ENCODE measurements at places on chromosomes 2 and 18.

GRCh38 chr2:234329202-234329960, 167.5 kb downstream of the ARL4C start:
- DNase-seq, result no peak

- DNase-seq, result no peak
Observed at GRCh38 chr2:60000686-60001085, 552.8 kb downstream of the BCL11A start.

- no peak for DNase-seq
Observed at GRCh38 chr18:35468711-35469110, 29.0 kb downstream of the INO80C start.

DNA sequence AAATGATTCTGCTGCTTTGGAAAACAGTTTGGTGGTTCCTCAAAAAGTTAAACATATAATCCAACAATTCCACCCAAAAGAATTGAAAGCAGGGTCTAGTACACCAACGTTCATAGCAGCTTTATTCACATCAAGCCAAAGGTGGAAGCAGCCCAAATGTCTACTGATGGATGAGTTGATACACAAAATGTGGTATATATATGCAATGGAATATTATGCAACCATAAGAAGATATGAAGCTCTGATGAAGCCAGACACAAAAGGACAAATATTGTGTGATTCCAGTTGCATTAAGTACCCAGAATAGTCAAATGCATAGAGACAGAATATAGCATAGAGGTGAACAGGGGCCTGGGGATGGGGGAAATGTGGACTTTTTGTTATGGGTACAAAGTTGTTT, 269.3 kb downstream of the METTL4 start:
- DNase-seq, result no peak

GRCh38 chr2:16320716-16321115, 344.9 kb downstream of the CYRIA start:
- no peak for DNase-seq

DNA sequence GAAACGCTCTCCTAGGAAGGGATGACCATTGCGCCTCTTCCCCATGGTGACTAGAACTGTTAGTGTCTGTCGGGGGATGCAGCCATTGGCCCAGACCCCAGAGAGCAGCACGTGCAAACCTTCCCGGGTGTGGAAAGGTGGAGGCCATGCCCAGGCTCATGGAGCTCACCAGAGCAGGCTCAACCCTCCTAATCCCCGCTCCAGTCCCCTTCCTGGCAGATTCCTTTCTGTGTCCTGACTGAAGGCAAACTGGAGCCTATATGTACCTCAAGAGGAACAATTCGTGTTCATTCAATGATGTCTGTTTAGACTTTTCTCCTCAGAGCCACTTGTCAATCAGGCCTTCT, 94.4 kb downstream of the RHOB start:
- DNase-seq, result no peak

DNA sequence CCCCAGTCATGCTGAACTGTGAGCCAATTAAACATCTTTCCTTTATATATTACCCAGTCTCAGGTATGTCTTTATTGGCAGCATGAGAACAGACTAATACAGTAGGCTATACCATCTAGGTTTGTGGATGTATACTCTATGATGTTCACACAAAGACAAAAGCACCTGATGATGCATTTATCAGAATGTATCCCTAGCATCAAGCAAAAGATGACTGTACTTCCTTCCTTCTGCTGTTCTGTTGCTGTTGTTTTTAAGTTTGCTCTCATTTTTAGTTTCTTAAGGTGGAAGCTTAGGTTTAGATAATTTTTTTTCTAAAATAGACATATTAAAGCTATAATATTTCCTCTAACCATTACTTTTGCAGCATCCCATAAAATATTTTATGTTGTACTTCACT, 12.4 kb downstream of the ZSCAN30 start:
- peak; percentile 42 for DNase-seq

DNA sequence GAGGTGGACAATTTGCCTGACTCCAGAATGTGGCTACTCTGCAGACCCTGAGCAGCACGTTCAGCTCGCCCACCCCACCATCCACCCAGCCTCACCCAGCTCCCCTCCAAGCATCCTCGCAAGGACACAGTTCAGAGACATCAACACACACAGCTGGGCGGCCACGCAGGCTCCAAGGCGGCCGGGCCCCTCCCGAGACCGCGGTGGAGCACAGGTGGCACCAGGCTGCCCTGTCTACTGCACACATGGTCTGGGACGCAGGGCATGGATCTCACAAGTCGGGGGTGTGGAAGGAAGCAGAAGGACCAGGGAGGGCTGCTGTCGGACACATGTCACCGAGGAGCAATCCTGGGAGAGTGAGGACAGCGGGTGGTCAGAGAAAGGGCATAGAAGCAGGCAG, 36.2 kb downstream of the AQP12A start:
- no peak for DNase-seq

GRCh38 chr2:26942543-26943295, 27.7 kb upstream of the MAPRE3 start:
- DNase-seq, result peak; percentile 45

GRCh38 chr2:12119841-12120240, 373.4 kb downstream of the LPIN1 start:
- peak; percentile 43 for DNase-seq

DNA sequence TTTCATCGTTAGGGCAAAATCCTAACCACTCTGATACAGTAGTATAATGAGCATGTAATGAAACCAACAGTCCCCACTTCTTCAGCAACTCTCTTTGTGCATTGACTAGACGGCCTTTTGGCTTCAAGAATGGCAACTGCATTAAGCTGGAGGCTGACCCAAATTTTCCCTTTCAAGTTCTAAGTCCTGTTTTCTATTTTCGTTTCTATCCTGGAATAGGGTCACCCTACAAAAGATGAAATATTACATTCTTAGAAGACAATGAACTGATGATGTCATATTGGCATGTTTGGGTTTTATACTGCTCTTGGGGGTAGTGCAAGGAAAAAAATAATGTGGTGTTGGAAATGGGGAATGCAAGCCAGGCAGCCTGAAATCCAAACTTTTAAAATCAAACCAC, 254.4 kb downstream of the ETAA1 start:
- no peak for DNase-seq

DNA sequence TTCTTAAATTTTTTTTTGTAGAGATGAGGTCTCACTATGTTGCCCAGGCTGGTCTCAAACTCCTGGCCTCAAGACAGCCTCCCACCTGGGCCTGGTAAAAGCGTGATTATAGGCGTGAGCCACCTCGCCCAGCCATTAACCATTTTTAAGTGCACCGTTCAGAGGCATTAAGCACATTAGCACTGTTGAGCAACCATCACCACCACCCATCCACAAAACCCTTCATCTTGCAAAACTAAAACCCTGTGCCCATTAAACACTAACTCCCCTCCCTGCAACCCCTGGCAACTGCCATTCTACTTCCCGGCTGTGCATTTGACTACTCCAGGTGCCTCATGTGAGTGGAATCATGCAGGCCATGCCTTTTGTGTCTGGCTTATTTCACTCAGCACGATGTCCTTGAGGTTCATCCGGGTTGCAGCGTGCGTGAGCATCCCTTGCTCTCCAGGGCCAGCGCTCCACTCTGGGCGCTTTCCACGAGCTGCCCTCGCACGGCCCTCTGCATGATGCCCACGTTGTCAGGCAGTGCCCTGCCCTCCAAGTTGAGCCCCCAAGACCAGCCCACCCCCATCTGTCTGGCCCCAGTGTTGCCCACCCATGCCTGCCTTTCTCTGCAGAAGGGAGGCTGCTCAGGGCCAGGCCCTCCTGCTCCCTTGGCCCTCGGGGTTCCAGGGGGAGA, 63.0 kb upstream of the GLI2 start:
- DNase-seq, result no peak

GRCh38 chr18:60962625-60963024, 370.6 kb upstream of the CDH20 start:
- no peak for DNase-seq

- no peak for DNase-seq
Observed at GRCh38 chr2:186917866-186918265, 68.9 kb upstream of the ZSWIM2 start.

- DNase-seq, result no peak
Observed at GRCh38 chr2:193843675-193844074, 1648.9 kb upstream of the TMEFF2 start.

DNA sequence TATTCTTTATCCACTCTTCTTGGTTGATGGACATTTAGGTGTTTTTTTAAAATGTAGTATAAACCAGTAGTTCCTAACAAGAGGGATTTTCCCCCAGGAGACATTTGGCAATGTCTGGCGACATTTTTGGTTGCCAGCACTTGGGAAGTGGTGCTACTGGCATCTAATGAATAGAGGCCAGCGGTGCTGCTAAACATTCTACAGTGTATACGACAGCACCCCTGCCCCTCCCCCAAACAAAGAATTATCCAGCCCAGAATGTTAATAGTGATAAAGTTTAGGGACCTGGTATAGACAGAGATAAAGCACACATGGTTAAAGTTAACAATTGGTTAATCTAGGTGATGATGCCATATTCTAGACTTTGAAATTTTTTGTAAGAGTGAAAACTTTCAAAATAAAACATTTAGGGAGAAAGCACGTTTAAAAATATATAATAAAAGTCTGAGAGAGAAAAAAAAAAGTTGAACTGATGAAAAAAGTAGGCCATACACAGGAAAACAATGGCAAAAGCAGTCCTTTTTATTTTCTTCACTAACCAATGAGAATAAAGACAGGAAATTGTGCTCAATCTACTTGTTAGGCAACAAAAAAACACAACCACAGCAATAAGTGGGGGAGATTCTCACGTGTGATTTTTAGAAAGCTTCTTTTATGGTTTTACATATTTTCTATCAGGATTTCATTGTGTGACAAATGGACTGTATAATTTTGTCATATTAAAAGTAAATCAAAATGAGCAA, 14.8 kb downstream of the FBXO48 start:
- DNase-seq, result no peak

DNA sequence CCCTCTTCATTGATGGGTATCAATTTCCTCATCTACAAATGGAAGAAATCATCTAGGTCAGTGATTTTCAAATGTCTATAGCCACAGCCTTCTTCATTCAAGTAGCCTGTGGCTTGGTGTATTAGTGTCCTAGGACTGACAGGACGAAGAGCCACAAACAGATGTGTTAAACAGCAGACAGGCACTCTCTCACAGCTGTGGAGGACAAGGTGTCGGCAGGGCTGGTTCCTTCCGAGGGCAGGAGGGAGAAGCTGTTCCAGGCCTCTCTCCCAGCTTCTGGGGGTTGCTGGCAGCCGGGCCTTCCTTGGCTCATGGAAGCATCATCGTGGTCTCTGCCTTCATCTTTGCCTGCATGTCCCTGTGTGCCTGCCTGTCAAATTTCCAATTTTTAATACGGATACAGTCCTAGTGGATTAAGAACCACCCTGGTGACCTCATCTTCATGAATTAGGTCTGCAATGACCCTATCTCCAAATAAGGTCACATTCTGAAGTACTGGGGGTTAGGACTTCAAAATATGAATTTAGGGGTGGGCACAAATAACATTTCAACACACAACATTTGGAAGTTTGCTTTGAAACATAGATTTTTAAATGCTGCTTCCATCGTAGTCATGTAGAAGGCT, 86.5 kb downstream of the PTGR3 start:
- no peak for DNase-seq

DNA sequence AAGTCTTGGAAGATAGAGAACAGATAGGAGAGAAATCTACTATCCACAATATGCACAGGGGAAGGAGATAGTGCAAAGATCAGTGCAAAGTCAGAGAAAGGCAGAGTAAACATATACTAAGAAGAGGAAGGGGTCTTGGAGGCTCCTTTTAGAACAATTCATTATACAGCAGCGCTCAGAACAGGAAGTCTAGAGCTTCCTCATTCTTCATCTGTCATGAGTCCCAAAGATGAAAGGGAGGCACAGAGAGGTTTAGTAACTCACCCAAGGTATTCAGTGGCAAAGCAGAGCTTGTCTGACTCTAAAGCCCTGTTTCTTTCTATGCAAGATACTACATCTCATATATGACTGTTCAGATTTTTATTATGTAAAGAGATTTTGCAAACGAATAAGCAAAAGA, 1.4 kb downstream of the SP110 start:
- no peak for DNase-seq

GRCh38 chr2:205730701-205731582, 48.6 kb downstream of the NRP2 start:
- DNase-seq, result no peak

DNA sequence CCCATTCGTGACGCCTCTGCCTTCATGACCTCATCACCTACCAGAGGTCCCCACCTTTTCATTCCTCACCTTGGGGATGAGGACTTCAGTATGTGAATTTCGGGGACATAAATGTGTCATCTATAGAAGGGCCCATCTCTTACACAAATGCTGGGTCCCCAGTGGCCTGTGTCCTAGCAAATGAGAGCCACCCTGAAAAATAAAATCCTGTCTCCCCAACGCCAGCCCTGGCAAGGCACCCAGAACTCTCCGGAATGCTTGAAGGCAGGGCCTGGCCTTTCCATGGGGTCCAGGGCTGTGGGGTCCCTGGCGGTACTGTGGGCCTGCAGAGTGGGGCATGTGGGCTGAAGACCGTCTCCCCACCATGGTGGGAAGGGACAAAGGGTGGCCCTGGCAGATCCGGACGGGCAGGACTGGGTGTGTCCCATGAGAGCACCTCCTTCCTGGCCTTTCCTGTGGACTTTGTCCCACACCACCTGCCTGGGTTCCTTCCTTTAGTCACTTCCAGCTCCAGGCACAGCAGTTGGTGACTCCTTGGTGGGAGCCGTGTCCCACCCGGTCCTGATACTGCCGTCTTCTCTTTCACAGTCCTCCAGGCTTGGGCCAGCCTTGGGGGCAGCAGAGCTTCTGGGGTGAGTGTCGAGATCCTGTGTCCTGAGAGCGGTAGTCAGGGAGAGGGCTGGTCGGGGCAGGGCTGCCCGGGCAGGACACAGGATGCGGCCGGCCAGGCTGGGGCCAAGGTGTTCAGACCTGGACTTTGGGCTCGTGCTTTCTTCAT, 18.6 kb downstream of the CAPN10 start:
- DNase-seq, result no peak

DNA sequence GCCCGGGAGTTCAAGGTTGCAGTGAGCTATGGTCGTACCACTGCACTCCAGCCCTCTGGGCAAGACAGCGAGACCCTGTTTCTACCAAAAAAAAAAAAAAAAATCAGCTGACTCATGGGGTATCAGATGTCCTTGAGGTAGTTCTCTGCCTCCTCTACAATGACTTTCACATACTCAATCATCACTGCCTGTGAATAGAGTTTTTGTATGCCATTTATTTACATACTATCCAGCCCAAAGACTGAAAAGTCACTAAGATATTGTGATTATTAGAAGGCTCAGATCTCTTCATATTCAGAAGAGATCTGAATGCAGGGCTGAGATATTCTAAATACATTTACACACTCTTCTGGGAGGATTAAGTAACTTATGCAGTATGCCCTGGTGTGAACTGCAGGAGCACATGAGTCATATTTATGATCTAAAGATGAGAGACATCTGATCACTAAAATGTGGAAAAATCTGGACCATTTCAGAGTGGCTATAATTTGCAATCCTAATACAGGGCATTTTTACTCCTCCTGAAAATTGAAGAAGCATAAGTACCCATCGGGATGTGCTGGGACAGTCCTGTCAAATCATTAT, 38.9 kb downstream of the KLF7 start:
- no peak for DNase-seq

GRCh38 chr2:181268174-181268867, 188.9 kb upstream of the ITGA4 start:
- DNase-seq, result no peak
